ENCODE measurements at places on chromosomes 1 and 21.
A peak's percentile ranks its signal among the peaks of the same experiment; 100 is the strongest.

- no peak for DNase-seq
Measured at GRCh38 chr1:119220991-119221390, 80.5 kb upstream of the WARS2 start.

GRCh38 chr1:30648408-30649000 is 74.9 kb downstream of the MATN1 start:
- no peak for DNase-seq

DNA sequence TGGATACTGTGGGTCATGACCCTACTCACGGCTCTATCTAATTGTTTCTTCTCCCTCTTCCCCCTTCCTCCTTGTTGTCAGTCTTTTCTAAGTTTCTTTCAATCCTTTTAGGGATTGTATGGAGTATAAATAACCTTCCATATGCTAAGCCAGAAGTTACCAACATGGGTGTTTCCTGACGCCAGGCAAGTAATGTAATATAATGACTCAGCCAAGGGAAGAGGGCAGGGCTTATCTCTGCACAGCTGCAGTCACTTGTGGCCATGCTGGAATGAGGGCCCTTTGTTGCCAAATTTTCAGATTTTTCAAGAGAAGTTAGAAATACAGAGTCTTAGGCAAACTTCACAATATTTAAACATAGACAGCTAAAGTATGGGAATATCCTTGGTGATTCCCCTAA is 194.6 kb downstream of the ST6GALNAC3 start:
- DNase-seq: no peak

- no peak for DNase-seq
Measured at GRCh38 chr1:24558902-24559791, 3.3 kb downstream of the NCMAP start.

DNA sequence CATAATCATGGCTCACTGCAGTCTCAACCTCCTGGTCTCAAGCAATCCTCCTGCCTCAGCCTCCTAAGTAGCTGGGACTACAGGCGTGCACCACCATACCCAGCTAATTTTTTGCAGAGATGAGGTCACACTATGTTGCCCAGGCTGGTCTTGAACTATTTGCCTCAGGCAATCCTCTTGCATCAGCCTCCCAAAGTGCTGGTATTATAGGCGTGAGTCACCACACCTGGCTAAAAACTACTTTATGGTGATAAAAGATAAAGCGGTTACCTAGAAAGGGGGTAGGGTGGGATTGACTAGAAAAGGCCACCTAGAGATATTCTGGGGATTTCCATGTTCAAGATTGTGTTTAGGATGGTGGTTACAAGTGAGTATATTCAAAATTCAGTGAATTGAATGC is 5.0 kb downstream of the TSTD1 start:
- no peak for DNase-seq

DNA sequence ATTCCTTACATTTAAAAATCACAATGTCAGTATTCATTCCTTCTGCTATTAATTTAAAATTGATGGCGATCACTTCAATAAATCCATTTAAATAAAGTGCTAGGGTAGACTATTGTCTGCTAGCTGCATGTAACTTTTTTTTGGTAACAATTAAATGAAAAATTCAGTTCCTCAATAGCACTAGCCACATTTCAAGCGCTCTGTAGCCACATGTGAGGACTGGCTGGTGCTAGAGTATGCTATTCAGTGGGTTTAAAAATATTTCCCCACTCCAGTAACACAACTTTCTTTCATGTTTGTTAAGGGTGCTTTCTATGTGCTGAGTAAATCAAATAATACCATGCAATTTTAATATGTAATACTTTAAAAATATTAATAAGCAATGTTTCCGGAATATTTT is 108.2 kb downstream of the LTN1 start:
- no peak for DNase-seq

DNA sequence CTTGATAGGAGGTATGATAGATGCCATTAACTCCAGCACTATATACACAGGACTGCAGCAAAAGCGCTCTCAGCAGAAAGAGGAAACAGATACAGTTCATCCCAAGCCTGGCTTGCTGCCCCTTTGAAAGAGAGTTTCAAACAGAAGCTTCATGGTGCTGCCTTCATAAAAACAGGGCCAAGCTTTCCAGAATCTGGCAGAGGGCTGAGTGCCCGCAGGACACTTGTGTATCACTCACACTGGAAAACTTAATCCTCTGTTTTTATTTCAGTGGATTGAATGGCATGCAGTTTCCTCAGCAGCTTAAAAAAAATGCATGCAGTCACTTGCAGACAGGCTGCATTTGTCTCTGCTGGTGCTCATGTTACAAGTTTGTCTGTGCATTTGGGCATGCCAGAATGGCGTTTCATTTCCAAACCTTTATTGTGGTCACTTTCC is 40.4 kb downstream of the KCNJ15 start:
- no peak for DNase-seq

DNA sequence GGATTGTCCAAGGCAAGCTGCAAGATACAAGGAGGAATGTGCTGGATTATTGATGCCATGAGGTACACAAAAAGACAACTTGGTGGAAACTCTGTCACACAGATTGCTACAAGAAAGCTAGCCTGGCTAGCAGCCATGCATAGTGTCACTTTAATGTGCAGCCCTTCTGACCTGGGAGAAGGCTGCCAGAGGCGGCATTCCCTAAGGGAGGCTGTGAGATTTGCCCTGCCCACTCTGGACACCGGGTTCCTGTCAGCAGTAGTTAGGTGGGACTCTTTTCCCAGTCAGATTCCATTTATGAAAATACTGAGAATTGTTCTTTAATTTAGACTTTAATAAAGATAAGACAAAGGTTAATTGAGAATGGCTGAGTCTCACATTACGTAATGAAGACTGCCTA is 47.8 kb upstream of the SYT6 start:
- DNase-seq: no peak

GRCh38 chr21:29671728-29672127 is 268.1 kb downstream of the GRIK1 start:
- no peak for DNase-seq

GRCh38 chr1:237756304-237756967 is 134.3 kb downstream of the ZP4 start:
- DNase-seq: no peak

- DNase-seq: peak; percentile 87
Measured at GRCh38 chr21:46079352-46080170, 18.4 kb upstream of the COL6A2 start.

GRCh38 chr1:86089765-86090164 is 66.8 kb downstream of the COL24A1 start:
- DNase-seq: no peak

DNA sequence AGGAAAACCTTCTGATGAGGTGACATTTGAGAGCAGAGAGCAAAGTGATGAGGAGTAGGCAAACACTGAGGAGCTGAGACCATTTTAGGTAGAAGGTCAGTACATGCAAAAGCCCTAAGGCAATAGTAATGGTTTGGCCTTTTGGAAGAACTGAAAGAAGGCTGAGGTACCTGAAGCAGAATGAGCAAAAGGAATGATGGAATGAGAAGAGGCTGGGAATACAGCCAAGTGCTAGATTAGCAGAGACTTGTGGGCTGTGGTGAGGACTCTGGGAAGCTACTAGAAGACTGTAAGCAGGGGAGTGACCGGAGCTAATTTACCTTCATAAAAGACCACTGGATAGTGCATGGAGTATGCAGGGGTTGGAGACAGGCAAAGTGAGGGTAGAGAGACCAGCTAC is 77.9 kb downstream of the GFI1 start:
- DNase-seq: no peak

DNA sequence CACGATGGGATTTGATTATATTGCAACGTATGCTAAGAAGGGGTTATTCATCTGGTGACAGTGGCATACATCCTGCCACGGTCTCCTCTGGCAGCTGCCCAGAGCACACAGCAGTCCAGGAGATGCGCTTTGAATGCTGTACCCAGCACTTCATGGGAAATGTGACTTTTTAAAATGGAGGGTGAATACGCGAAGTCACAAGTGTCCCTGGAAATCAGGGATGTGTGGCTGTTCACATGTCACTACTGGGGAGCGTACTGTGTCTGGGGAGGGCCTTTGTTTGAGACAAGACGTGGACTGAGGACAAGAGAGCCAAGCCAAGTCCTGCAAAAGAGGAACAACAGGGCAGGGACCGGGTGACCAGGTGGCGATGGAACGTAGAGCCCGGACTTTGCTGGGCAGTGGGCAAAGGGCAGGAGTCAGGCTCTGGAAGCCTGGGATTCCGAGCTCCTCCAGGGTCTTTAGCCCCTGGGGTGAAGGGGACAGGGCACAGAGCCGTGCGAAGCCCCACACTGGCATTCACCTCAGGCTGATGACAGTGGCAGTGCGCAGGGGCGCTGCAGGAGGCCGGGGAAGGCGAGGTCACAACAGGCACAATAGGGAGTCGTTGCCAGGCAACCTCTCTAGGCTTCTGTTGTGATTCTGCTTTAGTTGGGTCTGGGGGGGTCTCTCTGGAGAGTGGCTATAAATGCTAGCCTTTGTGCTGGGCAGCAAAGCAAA is 11.4 kb upstream of the ZBTB21 start:
- DNase-seq: peak; percentile 59

DNA sequence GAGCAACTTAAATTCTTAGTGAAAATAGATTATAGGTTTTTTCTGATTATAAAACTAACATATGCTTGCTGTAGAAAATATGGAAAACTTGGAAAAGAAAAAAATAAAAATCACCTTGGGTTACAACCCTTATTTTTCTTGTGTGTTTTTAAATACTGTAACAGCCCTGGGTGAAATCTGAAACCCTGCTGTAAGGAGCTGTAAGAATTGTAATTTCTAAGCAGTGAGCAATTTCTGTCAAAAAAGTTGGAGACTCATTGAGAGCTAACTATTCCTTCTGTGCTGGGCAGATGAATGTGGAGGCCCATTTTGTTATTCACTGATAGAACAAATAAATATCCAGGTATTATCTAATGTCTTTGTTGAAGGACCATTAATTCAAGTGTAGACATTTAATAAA is 42.6 kb downstream of the ADCY10 start:
- no peak for DNase-seq

DNA sequence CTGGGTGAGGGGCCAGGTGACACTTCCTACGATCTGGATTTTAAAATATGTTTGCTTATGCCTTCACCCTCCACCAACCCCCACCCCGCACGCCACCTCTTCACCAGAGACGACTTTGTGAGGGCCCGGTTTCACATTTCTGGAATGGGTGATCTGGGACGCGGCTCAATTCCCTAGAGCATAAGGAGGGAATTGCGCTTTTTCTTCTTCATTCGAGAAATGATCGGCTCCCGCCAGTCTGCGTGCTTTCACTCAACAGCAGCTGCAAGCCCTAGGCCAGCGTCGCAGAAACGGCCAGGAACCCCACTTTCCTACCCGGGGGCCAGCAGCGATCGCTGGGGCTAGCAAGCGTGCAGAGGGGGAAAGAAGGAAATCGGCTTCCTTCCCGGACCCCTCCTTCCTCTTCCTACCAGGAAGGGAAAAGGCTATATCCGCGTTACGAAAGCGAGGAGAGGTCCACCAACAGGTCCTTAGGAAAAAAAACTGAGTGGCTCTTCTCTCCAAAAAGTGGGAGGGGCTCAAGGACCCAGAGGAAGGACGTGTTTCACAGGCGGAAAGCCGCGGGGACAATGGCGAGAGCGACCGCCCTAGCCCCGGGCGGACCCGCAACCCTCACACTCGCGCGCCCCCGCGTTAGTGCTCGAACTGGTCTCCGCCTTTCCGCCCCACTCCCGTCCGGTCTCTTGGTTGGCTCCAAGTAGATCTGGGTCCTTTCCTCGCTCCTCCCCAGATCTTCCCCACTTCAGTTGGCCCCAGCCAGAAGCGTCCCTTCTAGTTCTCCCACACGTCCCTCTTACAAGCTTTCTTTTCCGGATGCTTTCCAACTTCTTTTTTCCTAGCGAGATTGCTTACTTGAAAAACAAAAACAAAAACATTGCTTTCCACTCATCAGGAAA is 1.1 kb upstream of the ADAMTS1 start:
- DNase-seq: peak; percentile 93

DNA sequence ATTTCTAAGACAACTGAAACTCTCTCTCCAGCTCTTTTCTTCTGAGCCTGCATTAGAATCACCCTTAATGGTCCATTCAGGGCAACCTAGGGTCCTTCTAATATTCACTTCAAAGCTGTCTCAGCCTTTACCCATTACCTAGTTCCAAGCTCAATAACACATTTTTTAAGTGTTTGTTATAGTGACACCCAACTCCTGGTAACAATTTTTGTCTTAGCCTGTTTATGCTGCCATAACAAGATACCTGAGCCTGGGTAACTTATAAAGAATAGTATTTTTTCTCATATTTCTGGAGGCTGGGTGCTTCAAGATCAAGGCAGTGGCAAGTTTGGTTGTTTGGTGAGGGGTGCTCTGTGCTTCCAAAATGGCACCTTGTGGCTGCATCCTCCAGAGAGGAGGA is 531.5 kb upstream of the USP24 start:
- no peak for DNase-seq

GRCh38 chr21:36565540-36565939 is 85.6 kb upstream of the CLDN14 start:
- no peak for DNase-seq

- DNase-seq: no peak
Measured at GRCh38 chr1:41900603-41901444, 17.9 kb downstream of the HIVEP3 start.

- no peak for DNase-seq
Measured at GRCh38 chr1:61727544-61727943, 2.6 kb upstream of the TM2D1 start.

GRCh38 chr1:4018466-4019146 is 118.5 kb upstream of the C1orf174 start:
- no peak for DNase-seq

DNA sequence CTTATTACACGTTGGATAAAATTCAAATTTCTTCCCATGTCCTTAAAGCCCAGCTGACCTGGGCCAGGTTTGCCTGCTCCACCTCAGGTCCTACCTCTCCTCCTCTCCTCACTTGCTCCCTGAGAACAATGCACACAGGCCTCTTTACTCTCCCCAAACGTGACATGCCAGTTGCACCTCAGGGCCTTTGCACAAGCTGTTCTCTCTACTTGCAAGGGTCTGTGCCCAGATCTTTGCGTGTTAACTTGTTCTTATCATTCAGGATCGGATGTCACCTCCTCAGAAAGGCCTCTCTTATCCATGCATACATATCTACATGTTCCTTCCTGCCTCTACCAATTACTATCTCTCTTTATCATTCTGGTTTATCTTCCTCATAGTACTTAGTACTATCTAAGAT is 14.7 kb upstream of the LEFTY1 start:
- DNase-seq: no peak

DNA sequence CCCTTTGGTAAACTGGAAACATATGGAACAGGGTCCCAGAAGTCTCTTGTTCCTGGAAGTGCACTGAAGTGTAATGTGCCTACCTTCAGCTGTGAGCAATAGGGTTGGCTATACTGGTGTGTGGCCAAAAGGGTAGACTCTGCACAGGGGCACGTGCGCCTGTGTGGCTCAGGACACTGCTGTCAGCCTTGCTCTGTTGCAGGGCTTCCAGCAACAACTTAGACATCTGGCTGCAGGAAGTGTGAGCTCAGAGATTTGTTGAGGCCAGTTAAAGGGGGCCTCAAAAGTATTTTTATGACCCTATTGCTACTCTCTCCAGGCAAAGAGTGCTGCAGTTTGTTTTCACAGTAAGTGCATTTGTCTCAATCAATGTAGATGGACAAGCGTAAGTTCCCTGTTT is 7.5 kb downstream of the CTPS1 start:
- DNase-seq: no peak

- DNase-seq: no peak
Measured at GRCh38 chr1:172390301-172390682, 30.2 kb upstream of the C1orf105 start.

GRCh38 chr1:50084389-50084788 is 24.3 kb upstream of the ELAVL4 start:
- no peak for DNase-seq

Measured in suprapubic skin (tissue), 4 donors.